ENCODE measurements at places on chromosomes 1 and 21.

DNA sequence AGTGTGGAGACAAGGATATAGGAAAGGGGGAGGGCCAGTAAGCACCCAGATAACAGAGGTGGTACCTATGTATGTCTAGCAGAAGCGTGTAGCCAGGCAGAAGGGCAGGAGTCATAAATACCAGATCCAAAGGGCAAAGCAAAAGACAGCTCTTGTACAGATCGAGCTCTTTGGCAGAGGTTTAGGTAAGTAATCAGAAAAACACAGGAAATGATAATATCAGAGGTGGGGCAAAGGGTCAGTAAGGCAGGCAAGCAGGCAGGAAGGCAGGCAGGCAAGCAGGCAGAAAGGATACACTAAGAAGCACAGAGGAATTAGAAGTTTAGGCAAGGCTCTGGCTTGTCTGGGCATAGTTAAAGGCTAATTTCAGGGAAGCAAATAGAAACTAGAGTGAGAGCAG lies 22.7 kb upstream of the SLFNL1 start:
- no peak for DNase-seq

DNA sequence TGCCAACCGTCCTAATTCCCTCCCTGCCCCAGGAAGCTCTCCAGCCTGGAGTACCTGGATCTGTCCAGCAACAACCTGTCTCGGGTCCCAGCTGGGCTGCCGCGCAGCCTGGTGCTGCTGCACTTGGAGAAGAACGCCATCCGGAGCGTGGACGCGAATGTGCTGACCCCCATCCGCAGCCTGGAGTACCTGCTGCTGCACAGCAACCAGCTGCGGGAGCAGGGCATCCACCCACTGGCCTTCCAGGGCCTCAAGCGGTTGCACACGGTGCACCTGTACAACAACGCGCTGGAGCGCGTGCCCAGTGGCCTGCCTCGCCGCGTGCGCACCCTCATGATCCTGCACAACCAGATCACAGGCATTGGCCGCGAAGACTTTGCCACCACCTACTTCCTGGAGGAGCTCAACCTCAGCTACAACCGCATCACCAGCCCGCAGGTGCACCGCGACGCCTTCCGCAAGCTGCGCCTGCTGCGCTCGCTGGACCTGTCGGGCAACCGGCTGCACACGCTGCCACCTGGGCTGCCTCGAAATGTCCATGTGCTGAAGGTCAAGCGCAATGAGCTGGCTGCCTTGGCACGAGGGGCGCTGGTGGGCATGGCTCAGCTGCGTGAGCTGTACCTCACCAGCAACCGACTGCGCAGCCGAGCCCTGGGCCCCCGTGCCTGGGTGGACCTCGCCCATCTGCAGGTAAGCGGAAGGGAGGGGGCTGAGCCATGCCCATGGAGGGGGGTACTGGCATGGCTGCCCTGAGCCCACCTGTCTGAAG lies 16.5 kb downstream of the PODN start:
- DNase-seq = no peak

DNA sequence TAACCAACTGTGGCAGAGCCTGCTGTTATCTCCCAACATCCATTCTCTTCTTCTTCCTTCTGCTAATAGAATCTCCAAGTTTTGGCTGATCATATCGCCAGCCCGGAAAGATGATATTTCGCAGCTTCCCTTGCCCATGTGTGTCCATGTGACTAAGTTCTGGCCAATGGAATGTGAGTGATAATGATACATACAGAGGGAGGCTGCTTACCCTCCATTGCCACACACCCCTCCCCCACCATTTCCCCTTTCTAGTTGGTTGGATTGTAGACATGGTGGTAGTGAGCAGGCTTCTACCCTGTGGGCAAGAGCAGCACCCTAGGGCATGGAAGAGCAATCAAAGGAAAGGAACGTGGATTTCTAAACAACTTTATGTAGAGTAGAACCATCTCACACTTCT lies 48.8 kb downstream of the SLC9C2 start:
- no peak for DNase-seq

- DNase-seq = no peak
Measured at GRCh38 chr1:95086949-95087533, 14.3 kb upstream of the ALG14 start.

GRCh38 chr21:38525454-38525853 lies 27.2 kb upstream of the ERG start:
- no peak for DNase-seq

DNA sequence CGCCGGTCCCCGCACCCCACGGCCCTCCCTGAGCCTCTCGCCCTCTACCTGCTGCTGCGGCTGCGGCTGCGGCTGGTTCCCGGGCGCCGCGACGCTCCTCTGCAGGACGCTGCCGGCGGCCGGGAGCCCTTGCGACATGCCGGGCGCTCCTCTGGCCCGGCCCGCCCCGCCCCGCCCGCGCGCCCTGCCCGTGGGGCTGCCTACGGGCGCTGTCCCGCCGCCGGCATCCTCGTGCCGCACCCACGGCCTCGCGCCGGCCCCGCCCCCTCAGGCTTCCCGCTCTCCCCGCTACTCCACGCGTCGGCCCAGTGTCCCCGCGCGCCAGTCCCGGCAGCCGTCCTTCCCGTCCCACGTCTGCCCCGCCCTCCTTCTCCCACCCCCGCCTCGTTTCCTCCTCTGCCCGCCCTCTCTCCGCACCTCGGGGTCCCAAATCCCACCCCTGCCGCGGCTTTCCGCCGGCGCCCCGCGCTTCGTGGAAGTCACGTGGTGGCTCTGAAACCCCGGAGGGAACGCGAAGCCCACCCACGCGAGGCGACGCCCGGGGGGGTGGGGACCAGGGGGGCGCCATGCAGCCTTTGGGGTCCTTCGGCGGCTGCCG lies at the start of gene BATF3:
BATF3 (minus strand) TSS at position 216 of the 598 bp plus-strand sequence; CDS start at position 138, 78 bp downstream.
- peak; percentile 27 for DNase-seq

DNA sequence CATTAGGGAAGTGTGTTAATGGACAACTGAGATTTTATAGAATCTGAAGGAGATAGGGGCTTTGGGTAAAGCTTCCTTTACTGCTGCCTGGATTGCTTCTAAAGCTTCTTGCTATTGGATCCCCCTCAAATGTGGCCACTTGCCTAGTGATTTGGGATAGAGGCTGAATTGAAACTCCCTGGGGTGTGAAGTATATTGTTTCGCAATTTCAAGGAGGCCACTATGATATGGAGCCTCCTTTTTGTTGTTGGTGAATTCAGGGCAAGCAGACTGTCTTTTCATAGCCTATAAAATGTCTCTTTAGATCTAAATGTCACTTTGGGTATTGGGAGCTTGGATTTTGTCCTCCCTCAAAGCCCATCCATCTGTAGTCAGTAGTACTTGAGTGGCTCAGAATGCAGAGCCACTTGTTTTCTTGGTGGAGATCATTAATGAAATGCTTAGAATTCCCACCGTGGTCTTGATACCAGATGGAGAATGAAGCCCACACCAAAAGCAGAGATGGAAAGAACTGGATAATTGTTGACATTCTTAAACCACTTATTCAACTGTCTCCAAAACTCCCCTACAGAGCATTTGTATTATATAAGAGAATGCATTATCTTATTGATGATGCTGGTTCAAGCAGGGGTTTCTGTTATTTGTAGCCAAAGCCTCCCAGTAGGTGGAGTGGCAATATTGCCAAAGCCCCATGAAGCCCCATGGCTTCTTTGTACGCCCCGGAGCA lies 144.3 kb upstream of the KCNE2 start:
- DNase-seq = no peak

DNA sequence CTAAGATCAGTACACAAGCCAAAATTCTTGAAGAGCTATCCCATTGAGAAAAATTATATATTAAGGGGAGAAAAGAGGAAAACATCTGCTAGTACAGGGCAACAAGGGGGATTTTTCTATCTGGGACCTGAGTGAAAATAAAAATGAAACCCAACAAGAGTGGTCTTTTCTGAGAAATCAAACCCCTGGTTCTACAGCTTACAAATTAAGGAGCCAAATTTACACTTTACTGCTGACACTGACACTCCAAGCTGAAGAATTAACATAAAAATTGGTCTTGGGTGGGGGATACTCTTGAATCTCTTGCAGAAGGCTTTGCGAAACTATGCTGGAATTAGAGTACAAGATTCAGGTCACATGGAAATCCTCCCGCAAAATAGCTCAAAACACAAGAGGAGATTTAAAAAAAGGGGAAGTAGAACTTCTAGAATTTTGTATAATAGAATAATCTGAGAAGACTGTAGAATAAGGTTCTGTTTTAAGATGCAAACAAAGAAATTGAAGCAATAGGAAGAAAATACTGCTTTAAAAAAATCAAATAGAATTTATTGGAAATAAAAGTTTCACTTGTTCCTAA lies 32.1 kb upstream of the HSPA13 start:
- no peak for DNase-seq

DNA sequence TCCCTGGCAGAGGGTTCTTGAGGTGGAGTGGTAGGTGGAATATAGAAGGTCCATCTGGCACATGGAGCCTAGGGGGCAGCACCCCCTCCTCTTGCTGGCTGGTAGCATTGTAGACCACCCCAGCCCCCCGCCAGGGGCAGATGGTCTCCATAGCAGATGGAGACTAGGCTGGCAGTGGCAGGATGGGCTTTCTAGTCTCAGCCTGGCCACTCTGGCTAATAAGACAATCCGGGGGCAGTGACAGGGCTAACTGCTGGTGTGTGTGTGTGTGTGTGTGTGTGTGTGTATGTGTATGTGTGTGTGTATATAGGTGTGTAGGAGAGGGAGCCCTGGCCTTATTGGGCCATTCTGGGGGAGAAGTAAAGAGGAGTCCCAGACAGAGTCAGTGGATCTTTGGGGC lies 16.1 kb downstream of the UTP11 start:
- DNase-seq = no peak

DNA sequence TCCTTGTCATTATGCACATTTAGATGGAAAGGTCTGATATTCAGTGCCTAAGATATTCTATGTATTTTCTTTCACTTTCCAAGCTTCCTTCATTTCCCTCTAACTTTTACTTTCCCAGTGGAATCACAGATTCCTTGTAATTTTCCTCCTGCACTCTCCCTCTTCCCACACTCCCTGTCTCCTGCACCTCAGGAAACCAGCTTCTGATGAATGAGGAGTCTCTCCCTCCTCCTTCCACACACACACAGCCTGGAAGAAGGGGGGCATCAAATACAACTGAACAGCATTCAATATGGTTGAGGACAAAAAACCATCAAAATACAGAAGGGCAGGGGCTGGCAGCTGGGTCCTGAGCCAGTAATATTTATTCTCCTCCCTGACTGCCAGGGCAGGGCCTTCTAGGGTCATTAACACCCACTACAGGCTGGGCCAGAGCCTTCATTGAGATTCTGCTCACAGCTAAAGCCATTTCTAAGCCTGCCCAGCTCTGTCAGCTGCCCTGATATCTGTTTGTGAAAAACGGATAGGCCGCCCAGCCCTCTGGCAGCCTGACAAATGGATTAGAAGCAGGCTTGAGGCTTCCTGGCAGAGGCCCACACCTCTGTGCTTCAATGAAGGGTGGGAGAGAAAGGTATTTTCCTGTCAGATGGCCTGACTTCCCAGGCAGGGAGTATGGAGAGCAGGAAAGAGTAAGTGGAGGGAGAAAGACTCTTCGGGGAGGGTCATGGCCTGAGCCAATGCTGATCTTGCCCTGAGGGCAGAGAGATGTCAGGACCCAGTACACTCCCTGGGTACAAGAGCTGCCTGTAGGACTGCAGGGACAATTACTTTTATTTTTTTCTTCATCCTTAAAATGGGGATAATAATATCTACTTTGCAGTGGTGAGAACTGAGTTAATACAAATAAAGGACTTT lies 138.9 kb upstream of the SPATA6 start:
- DNase-seq = no peak

DNA sequence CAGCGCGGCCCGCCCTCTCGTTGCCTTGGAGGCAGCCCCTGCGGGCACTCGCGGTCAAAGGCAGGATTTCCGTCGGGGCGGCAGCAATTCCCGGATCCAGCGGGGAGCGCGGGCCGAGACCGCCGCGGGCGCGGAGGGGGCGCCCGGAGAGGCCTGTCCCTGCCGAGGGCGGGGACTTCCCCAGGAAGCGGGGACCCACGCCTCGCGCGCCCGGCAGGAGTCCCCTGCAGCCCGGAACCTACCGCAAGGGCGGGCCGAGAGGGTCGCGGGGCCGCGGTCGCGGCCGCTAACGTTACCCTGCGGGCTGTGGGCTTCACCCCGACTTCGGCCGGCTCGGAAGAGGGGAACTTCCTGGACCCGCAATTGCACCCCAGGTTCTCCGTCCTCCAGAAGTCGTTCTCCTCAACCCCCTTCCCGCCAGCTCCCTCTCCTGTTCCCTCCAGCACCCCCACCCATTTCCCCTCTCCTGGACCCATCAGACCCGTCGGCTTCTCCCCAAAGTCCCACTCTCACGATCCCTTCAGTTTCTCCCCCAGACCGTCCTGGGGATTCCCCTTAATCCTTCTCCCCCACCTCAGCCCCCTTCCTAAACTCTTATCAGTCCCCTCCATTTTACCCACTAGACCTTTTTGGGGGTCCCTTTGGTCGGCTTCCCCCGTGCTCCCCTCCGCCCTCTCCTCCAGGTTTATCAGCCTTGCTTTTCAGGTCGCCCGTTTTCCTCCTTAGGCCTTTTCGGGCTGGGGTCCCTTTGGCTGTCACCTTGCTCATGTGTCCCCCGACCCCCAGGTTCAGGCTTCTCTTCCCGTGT lies 604 bp downstream of the FGR start:
- peak; percentile 60 for DNase-seq

DNA sequence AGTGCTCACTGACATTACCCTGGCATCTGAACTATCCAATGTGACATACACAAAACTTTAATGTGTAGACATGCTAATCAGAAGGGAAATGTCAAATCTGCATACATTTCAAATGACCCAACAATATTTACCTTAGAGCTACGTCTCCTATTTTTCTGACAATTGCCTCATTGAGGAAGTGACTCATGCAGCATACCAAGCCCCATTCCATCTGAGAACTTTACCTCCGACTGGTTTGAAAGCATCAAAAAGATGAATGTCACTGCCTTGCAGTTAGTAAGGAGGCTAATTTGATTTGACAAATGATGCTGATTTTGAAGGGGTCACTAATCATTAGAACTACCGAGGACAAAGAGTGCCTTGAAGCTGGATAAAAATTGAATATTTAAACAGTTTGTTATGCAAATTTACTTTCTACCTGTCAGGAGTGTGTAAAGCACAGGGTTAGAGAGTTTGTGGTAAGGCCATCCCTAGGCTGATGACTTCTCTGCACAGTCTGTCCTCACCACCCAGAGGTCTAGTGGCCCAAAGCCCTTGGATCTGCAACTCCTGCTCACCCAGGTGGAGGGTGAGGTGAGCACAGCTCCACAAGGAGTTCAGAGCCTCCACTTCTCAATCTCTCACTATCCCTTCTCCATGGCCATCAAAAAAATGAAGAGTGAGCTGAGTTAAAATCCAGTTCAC lies 500.3 kb upstream of the C1orf87 start:
- DNase-seq = no peak

DNA sequence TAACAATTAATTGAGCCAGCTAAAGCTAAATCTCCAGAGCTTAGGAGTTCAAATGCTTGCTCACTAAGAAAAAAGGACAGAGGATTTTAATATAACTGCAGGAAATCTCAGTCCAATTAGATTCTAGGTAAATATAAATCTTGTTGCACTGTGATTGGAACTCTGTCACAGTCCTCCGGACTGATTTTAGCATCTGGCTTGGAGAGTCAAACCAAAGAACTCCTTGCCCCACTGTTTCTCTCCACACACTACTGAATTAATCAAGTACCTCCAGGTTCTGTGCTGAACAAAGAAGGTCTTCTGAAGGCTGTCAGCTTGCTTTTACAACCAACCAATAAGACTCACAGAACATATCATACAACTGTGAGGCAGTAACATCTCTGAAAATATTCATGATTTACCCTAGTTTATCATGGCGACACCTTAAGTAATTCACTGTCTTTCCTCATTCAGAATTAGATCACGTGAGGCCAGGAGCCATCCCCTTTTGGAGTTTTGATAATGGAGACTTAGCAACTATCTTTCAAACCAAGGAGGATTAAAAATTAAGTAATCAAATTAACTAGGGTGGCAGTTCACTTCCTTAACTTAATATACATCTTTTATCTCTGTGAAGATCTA lies 176.0 kb downstream of the RERE start:
- no peak for DNase-seq

Measured in CD4-positive, alpha-beta T cell treated with Interferon gamma for 1 hour (primary cell).